HFF-Myc (cell line): ENCODE measurements at places on chromosomes 4 and X.

- DNase-seq, result peak; percentile 50
Measured at GRCh38 chr4:30757357-30757756, 37.2 kb downstream of the PCDH7 start.

DNA sequence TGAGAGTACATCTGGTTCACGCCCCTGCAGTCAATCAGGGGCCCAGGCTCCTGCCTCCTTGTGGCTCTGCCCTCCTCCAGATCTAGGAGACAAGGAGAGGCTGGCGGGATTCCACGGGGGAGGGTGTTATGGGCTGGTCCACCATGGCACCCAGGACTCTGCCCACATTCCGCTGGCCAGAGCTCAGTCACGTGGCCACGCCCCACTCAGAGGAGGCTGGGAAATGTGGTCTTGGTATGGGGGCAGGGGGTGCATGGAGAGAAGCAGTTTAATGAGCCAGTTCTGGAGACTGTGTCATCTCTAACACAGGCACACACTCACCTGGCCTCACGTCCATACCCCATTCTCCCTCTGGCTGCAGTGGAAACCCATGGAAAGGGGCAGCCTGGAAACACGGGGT is 31.5 kb upstream of the PSAPL1 start:
- no peak for DNase-seq

- no peak for DNase-seq
Measured at GRCh38 chr4:9771034-9771433, 10.4 kb upstream of the DRD5 start.

- no peak for DNase-seq
Measured at GRCh38 chr4:13396161-13396560, 88.0 kb downstream of the RAB28 start.

- no peak for DNase-seq
Measured at GRCh38 chrX:102832661-102833060, 104.4 kb upstream of the RAB40AL start.
